SJCRH30 (cell line): ENCODE measurements at places on chromosomes 1 and 21.
A peak's percentile ranks its signal among the peaks of the same experiment; 100 is the strongest.

DNA sequence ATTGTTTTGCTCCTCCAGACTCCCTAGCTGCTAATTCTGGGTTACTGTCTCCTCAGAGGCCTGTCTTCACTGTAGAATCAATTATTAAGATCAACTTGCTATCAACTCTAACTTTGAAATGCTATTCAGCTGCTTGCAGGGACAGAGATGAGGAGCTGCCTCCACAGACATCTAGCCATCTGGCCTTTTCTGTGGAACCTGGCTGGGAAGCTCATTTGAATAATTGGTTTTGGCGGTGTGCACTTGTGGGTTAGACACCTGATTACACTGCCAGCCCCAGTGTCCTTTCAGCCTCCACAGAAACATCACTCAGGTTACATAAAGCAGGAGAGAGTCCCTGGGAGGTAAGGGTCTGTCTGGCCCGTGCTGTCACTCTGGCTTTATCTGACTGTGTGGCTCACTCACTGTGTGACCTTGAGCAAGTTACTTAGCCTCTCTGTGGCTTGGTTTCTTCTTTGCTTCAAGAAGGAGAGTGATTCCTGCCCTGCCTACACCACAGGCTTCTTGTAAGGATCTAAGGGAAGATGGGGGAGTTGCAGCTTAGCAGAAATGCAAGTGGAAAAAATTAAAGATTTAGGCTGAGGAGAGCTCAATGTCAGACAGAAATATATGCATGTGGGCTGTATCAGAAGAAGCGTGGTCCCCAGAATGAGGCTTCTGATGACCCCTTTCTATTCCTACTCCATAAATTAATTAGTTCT, 131.6 kb downstream of the BEND5 start:
- DNase-seq: no peak

DNA sequence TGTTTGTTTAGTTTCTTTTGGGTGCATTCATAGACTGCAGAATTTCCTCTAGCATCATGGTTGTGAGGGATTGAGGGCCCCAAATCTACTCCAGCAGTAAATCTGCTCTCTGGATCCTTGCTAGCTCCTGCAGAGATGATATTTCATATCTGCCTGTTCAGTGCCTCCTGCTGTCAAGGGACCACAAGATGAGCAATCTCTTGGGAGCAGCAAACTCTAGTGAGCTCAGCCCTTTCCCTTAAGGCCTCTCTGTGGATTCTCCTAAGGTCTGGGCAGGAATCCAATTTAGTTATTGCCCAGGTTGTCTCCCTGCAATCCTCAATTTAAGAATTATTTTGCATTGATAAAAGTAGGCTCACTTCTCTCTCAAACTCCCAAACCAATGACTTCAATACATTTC, 76.9 kb downstream of the RGS18 start:
- DNase-seq: no peak

- DNase-seq: peak; percentile 57
Observed at GRCh38 chr1:27122652-27123051, 32.3 kb downstream of the SLC9A1 start.

DNA sequence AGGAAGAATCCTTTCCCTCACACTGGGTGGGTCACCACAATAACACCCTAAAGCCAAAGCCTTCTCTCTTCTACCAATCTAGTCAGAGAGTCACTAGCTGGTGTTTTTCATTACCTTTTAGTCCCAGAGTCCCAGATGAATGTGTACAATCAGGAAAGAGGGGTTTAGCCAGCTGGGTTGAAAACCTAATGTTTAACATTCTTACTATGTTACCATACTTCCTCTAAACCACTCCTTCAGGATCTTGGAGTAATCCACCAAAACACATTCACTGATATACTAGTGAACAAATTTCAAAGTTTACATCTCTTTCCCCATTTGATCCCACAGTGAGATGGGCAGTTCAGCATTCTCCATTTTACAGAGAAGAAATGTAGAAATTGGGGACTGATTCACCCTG, 9.7 kb downstream of the LPAR3 start:
- DNase-seq: no peak

GRCh38 chr1:246618240-246618808, 52.1 kb downstream of the CNST start:
- DNase-seq: no peak

DNA sequence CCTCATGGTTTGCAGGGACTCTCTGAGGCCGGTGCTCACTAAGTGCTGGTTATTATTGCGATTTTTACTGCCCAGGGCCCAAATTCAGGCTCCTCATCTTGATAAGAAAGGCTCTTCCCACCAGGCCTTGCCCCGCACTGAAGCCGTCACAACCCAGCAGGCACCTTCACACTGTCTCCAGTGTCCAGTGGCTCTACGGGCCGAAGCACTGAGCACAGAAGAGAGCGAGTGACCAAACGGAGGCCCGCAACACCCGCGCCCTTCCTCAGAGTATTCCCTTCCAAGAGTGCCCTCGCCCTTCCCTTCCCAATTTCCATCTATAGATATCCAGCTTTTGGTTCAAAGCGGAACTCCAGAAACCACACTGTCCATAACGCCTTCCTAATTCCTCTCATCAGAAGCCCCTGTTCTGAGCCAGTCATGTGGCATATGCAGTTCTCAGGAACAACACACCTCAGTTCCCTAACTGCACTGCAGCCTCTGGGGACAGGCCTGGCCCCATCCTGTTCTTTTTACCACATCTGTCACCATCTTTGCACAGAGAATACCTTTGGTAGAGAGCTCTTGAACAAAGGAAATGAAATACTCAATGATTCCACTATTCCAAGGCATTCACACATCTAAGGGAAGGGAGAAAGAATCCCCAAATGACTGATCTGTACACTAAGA, 15.1 kb downstream of the FALEC start:
- no peak for DNase-seq

DNA sequence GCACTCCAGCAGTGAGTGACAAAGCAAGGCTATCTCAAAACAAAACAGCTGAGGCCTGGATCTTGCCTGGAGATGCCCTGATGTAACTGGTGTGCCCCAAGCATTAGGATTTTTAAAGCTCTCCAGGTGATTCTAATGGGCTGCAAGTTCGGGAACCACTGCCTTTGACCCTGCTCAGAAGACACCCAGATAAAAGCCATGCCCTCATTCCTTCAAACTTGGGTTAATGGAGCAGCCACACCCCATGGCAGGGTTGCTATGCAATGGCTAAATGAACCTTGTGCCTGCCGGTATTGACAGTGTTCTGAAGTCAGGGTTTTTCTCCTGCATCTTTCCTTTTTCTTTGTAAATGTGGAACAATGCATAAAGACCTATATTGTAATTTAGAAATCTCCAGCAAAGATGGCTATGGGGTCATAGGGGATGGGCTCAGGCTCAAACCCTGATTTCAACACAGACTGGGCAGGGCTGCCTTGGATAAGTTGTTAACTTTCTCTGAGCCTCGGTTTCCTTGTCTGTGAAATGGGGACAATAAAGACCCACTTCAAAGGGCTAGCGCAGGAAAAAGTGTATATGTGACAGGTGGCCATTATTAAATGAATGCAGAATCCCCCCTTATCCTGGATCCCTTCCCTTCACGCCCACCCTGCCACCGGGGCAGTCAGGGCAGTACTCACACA, 453 bp downstream of the TFF3 start:
- DNase-seq: no peak

GRCh38 chr1:67719329-67720196, 34.6 kb downstream of the GADD45A start:
- DNase-seq: peak; percentile 35

GRCh38 chr1:27727126-27727525, 1.4 kb downstream of the FAM76A start:
- DNase-seq: no peak

DNA sequence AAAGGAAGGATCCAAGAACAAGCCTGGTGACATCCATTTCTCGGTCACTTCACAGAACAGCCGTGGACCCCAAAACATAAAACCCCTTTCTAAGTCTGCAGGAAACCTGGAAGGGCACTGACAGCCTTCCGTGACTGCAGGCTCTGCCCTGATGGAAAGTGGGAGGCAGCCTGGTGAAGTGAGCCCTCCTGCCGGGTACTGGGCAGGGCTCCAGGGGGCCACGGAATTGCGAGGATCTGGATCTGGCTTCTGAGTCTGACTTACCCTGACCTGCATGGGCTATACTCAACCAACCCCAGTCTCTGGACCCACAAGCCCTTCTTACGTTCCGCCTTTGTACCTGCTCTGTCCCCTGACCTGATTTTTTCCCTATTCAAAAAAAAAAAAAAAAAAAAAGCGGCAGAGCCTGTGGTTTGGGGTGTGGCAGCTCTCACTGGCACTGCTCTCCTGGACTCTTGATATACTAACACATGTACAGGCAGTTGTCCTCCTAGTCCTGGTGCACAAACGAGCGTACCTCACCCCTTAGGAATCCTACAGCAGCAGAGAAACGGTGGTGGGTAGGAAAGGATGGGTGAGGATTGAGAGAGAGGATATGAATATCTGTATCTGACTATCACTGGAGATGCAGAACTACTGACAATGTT, 82.9 kb downstream of the BEND5 start:
- DNase-seq: no peak

GRCh38 chr1:202192770-202193613, 607 bp upstream of the LGR6 start:
- peak; percentile 67 for DNase-seq

DNA sequence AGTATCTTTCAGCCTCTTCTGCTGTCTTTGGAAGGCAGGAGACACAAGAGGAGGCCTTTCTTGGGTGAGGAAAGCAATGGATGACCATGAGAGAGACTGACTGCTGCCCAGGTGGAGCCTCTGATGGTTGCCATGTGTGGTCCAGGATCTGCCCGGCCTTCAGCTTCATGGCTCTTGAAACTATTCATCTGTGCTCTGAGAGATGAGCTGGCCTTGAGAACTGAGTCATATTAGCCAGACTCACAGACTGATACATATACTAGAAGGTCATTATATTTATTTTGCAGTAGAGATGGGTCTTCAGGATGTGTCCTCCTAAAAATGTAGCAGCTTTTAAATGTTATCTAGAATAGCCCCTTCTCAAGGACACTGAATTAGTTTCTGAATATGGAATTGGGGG, 33.7 kb downstream of the PTGFRN start:
- no peak for DNase-seq

DNA sequence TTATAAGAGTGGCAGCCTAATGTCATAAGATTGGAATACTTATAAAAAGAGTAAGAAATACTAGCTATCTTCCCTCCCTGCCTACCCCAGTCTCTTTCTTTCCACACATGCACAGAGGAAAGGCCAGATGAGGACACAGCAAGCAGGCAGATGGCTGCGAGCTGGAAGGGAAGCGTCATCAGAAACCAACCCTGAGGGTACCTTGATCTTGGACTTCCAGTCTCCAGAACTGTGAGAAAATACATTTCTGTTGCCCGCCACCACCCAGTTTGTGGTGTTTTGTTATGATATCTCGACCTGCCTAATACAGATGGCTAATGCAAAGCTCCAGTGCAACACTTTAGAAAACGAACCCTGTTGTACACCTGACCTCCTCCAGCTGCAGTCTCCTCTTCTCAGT, 2.3 kb upstream of the OR2C3 start:
- no peak for DNase-seq

DNA sequence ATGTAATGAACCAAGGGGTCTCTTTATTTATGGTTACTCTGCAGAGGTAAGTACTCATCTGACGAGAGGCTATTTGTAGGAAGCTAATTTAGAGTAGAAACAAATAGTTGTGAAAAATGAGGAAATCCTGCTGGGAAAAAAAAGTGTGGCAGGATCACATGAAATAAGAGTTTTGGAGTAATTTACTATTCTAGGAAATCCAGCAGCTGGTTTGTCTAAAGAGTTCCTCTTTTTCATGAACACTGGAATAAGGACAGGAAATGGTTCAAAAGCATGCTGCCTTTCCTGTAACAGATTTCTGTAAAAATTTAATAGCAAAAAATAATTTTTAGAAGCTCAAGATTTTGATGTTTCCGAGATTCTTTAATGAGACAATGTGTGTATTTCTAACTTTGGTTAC, 177.3 kb downstream of the CHRM3 start:
- no peak for DNase-seq

DNA sequence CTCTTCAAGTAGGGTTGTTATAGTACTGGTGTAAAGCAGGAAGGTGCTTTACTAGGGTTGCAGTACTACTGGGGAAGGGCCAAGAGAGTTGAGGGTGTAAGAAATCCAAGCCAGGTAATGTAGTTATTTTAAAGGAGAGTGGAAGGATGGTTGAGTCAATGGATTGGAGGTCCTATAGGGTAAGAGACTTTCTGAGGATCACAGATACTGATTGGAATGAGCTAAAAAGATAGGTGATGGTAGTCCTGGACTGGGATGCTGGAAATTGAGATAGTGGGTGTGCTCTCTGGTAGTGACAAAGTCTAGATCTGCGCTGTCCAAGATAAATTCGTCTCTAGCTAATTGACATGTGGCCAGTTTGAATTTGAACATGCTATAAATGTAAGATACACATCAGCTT, 7.0 kb downstream of the TXLNA start:
- DNase-seq: no peak

- DNase-seq: peak; percentile 6
Observed at GRCh38 chr1:213858581-213858980, 129.2 kb upstream of the PROX1 start.

DNA sequence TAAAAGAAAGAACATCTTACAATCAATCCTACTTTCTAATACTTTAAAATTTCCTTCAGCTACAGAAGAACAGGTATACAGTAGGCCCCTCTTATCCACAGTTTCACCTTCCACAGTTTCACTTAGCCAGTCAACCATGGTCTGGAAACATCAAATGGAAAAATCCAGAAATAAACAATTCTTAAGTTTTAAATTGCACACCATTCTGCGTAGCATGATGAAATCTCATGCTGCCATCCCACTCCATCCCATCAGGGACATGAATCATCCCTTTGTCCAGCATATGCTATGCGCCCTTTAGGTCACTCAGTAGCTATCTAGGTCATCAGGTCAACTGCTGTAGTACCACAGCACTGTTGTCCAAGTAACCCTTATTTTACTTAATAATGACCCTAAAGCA, 67.7 kb downstream of the HSF2BP start:
- DNase-seq: no peak

- no peak for DNase-seq
Observed at GRCh38 chr1:38997901-38998190, 6.8 kb downstream of the AKIRIN1 start.

- no peak for DNase-seq
Observed at GRCh38 chr1:220834155-220834870, 44.9 kb upstream of the HLX start.

- DNase-seq: no peak
Observed at GRCh38 chr1:200062143-200062542, 34.6 kb downstream of the NR5A2 start.

DNA sequence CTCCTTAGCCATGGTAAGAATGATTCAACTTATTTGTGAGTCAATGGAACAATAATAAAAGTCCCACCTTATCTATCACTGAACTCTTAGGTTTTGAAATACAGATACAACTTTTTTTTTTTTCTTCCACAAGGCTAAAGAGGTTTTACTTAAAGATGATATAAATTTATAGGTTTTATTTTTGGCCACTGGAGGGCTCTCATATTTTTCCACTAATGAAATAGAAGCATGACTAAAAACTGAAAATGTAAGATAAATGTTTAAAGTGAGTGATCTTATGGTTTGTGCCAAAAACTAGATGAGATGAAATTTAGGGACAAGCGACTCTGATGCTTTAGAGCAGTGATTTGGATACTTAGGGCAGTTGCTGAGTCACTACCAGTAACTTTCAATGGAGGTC, 499.0 kb downstream of the NUF2 start:
- no peak for DNase-seq

GRCh38 chr1:23394684-23395083, 25.0 kb upstream of the ZNF436 start:
- peak; percentile 66 for DNase-seq
